A549 treated with Hydrocortisone at 1 μM for 4 hours (cell line): ENCODE measurements at places on chromosomes 16 and 17. TPM values are rescaled to one million over a fixed set of nuclear protein-coding genes. Genes with fewer than 3 reads are reported as not detected.

GID4 gene
- total RNA-seq: 8.3 to 11.3 TPM (median 10.5 TPM) in 5 replicates

FUS gene
- 505 to 637 TPM (median 514 TPM) in 5 replicates for total RNA-seq

SLC16A13 gene
- 6.5 to 9.3 TPM (median 8.9 TPM) in 5 replicates for total RNA-seq

TCAP gene
- 0.70 to 1.2 TPM (median 0.93 TPM) in 5 replicates for total RNA-seq

PAGR1 gene
- total RNA-seq: 38.6 to 43.2 TPM (median 40.7 TPM) in 5 replicates

KRT20 gene
- 0.14 to 0.41 TPM (median 0.17 TPM) in 5 replicates for total RNA-seq

WNT3 gene
- total RNA-seq: 3.9 to 4.7 TPM (median 4.4 TPM) in 5 replicates

TMEM235 gene
- not detected in 5 replicates for total RNA-seq

KDM6B gene
- 9.9 to 18.2 TPM (median 14.1 TPM) in 5 replicates for total RNA-seq

THOC6 gene
- 27.8 to 35.7 TPM (median 33.0 TPM) in 5 replicates for total RNA-seq

ZNF597 gene
- 0.91 to 1.3 TPM (median 1.1 TPM) in 5 replicates for total RNA-seq

PYY gene
- not detected in 5 replicates for total RNA-seq

CLUH gene
- total RNA-seq: 99.7 to 117 TPM (median 109 TPM) in 5 replicates

CMTM1 gene
- 0.71 to 1.5 TPM (median 0.96 TPM) in 5 replicates for total RNA-seq

SOX8 gene
- 2.1 to 3.0 TPM (median 2.7 TPM) in 5 replicates for total RNA-seq

LIMD2 gene
- total RNA-seq: 8.6 to 13.1 TPM (median 11.4 TPM) in 5 replicates

UTS2R gene
- total RNA-seq: 0.08 TPM in 1 of 5 replicates, not detected in the others

ANKRD11 gene
- total RNA-seq: 108 to 117 TPM (median 114 TPM) in 5 replicates

NOD2 gene
- total RNA-seq: 0.01 to 0.21 TPM (median 0.04 TPM) in 4 of 5 replicates, not detected in the other

ZPBP2 gene
- not detected in 5 replicates for total RNA-seq

AARS1 gene
- total RNA-seq: 87.4 to 105 TPM (median 88.2 TPM) in 5 replicates

ANKFN1 gene
- 0.14 to 0.17 TPM in 2 of 5 replicates, not detected in the others for total RNA-seq

CX3CL1 gene
- 0.08 to 0.22 TPM (median 0.11 TPM) in 5 replicates for total RNA-seq

GRAPL gene
- total RNA-seq: 0.12 to 0.22 TPM in 2 of 5 replicates, not detected in the others

DHRS7C gene
- not detected in 5 replicates for total RNA-seq
